AML-193 (cell line): ENCODE measurements at places on chromosomes 12 and 14.

- DNase-seq: peak; percentile 51
These were observed 13.7 kb upstream of the FBXL14 start for GRCh38 chr12:1607940-1608712.

DNA sequence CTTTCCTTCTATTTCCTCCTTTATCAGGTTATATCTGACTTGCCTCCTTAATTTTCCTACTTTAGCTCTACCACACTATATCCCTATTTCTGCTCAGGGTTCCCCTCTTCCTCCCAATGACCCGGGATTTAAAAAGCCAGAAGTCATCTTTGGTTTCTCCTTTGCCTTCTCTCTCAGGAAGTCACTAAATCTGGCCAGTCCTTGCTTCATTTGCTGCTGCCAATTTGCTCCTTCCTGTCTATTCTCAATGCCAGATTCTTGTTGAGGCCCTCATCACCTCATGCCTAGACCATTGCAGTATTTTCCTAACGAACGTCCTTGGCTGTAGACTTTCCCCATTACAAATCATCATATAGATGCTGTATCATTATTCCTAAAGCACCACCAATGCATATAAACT lies 26.5 kb upstream of the NID2 start:
- no peak for DNase-seq

- DNase-seq: peak; percentile 92
These were observed 3.0 kb downstream of the CALM1 start for GRCh38 chr14:90399541-90400444.

DNA sequence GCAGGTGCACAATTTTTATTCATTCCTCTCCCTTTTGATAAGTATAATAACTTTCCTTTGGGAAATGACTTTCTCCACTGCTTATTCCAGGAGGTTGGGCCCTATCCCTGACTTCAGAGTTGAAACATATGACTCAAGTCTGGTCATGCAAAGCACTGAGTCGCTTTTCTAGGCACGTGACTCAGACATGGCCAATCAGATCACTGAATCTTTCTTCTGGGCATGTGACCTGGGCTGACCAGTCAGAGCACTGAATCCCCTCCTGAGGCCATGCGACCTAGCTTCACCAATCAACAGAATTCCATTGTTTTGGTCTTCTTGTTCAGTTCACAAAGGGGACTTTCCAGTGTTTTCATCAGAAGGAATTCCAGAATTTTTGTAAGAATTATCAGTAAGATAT lies 377.1 kb upstream of the KITLG start:
- no peak for DNase-seq

DNA sequence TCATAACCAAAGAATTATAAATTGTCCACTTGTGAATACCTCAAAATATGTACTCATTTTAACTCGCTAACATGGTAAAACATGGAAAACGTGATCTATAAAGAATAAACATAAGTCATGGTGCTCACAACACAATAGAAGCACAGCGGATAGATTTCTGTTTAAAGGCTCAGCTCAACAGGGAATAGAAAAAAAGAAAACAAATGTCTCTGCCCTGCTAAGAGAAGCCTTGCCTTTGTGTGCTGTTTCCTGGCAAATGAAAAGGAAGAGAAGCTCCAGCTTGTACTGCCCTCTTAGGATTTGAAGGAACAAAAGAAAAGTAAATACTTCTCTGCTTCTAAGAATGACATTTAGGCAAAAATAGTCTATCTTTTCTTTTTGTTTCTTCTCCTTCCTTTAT lies 121.0 kb upstream of the KRR1 start:
- DNase-seq: no peak

DNA sequence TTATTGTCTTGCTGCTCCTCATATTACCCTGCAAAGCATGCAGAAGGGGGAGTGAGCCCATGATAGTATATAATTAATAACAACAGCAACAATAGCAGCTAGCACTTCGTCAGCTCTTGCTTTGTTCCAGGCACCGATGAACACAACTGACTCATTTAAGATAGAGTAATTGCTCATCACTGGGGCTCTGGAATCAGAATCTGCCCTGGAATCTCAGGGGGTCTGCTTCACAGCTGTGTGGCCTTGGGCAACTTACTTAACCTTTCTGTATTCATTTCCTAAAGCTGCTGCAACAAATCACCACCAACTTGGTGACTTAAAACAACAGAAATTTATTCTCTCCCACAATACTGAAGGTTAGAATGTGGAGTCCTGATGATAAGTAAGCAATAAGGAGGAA lies 55.0 kb upstream of the PSMC1 start:
- DNase-seq: no peak

DNA sequence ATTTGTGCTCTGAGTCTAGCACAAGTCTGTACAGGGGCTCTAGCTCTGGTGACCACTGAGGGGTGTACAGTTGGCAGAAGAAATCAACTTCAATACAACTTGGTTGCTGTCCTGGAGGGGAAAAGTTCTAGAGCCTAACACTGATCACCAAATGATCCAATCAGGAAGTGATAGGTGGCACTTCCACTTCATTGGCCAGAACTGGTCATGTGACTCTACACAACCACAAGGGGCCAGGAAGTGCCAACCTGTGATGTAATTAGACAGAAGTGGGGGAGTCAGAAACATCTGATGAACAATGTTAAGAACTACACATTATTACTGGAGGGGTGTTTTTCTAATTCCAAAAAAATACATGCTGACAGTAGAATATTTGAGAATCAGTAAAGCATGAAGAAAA lies 401.6 kb downstream of the VRK1 start:
- no peak for DNase-seq

GRCh38 chr12:84976133-84976532 lies 59.9 kb downstream of the TSPAN19 start:
- no peak for DNase-seq

DNA sequence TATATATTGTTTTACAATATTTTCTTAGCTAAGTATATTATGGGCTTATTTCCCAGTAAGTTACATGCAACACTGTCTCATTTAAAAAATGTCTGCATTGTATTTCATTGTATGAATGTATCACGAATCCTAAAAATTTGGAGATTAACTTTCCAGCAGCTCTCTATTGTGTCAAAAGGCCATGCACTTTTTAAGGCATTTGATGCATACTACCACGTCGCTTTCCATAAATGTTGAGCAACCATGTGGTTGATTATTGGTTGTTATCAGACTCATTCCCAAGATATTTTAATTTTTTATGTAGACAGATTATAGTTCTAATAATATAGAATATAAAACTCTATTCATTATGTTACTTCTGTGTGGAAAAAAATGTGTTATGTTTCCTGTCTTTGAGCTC lies 79.9 kb downstream of the SMOC1 start:
- no peak for DNase-seq

GRCh38 chr12:5390174-5390799 lies 41.6 kb upstream of the NTF3 start:
- no peak for DNase-seq

GRCh38 chr12:4416276-4416675 lies 29.3 kb downstream of the FGF6 start:
- DNase-seq: no peak
